ENCODE measurements at places on chromosomes 11 and 22.
A peak's percentile ranks its signal among the peaks of the same experiment; 100 is the strongest.

DNA sequence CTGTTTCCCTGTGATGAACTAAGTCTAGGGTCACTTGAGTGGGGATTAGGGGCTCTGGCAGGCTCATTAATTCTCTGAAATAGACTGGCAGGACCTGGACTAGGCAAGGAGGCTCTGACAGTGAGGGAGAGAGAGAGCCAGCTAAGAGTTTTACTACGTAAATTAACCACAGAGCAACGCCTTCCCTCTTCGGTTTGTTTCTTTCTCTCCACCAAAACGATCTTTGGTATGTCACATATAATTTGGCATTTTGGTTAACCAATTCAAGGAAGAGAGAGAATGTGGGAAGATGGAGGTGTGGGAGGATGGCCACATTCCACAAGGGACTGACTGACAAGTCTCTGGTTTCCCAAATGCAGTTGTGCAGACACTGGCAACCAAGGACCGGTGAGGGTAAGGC lies 27.9 kb downstream of the ATG16L2 start:
- DNase-seq: no peak

GRCh38 chr11:128627666-128628324 lies 40.4 kb upstream of the ETS1 start:
- DNase-seq: no peak

DNA sequence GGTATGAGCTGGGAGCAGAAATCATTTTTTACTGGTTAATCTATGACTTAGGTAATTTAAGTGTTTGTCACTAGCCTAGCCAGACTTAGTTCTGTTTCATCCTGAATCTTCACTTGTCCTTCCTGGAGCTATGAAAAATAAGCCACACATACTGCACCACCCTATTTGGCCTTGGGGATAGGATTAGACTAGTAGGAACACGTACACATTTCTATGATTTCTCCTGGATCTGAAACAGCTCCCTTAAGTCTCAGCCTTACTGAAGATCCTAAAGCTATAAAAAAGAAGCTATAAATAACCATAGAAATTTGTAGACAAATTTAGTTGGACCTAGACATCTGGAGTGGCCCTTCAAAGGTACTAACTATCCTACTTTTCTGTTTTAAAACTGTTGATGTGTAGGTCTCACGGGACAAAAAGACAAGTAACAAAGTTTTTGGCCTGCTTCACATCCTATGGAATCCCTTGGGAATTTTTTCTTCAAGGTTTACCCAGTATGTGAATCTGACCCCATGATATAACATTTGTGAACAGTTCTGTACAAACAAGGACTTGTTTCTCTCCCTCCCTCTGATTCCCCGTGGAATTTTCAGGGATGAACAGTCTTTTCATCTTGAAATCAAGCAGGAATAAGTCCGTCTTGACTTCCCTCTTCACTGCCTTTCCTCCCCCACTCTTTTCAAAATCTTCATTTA lies 275.0 kb downstream of the FAM76B start:
- DNase-seq: no peak

- DNase-seq: no peak
Measured at GRCh38 chr11:43934601-43935423, 7.6 kb upstream of the C11orf96 start.

GRCh38 chr22:19885841-19886592 lies 31.3 kb upstream of the GNB1L start:
- no peak for DNase-seq

GRCh38 chr11:79139900-79140299 lies 300.9 kb downstream of the TENM4 start:
- DNase-seq: no peak

DNA sequence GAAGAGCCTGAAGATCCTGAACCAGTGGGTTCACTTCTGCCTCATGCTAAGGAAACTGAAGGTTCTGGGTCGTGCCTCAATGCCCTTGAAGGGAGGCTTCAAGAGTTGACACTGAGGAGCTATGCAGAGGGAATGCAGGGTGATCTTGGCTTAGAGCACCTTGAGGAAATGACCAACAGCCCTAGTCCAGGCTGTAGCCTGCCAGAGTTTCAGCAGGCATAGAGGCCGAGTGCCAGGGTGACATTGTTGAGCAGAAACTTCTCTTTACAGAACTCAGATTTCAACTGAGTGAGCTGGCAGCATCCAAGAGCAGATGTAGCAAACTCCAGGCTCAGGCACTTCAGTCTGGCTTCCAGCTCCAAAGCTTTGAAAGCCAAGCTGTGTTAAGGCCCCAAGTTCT lies 23.1 kb upstream of the CAPRIN1 start:
- no peak for DNase-seq

DNA sequence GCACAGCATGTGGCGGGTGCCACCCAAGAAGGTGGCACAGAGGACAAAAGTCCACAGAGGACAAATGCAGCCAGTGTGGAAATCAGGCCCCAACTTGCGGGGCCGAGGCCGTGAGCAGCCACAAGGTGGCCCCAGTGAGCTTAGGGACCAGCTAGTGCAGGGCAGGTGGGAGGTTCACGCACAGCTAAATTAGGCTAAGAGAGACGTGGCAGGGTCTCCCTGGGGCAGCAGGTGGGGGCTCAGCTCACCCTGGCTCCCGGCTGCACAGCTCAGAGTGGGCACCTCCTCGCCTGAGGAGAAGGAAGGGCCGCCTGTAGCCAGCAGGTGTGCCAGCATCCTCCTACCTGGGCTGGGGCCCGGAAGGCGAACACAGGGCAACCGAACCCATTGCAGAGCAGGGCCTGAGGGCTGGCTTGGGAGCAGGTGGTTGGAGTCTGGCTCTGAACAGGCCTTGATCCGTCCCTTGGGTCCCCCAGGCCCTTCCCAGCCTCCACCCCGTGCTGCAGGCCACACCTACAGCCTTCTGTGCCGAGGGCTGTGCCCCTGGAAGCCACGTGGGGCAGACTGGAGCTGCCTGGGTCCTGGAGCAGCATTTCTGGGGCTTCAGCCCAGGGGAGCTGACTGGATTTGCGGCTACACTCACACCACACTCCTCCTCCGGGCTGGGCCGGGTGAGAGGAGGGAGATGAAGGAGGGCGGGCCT lies 26.1 kb upstream of the CELSR1 start:
- DNase-seq: peak; percentile 67

- DNase-seq: no peak
Measured at GRCh38 chr22:42895087-42895486, 38.0 kb upstream of the ARFGAP3 start.

DNA sequence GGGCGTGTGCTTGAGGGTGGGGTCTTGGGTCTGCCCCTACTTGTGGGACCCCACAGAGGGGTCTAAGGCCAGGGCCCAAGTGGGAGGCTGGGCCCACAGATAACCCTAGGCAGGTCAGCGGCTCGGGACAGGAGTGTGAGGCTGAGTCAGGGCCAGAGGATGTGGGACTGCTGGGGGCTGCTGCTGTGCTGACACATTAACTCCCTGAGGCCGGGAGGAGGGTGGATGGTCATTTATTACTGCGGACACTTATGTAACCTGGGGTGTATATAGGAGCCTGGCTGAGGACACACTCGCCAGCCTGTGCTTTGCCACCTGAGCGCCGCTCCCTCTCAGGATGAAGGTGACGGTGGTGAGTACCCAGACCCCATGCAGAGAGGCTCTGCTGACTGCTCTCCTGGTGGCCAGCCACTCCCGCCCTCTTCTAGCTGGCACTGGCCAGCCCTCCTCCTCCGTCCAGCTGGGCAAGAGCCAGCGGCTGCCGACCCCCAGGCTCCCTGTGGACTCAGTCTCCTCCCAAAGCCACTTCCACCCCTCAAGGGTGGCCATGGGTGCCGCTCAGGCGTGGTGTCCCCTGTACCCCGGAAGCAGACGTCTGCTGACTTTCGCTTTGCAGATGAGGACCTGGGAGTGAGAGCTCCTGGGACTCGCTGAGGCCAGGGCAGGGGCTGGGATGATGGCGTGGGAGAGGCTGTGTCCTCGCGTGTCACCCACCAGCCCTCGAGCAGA lies at the start of gene MIOX:
Gene MIOX, plus strand, starts transcription at position 299 of the 729 bp plus-strand sequence. Its CDS starts 39 bp downstream, at position 338.
- no peak for DNase-seq

GRCh38 chr11:124612567-124613246 lies 1.5 kb downstream of the PANX3 start:
- no peak for DNase-seq

GRCh38 chr11:69694781-69695180 lies 9.0 kb downstream of the FGF19 start:
- no peak for DNase-seq

GRCh38 chr11:108873941-108874340 lies 209.1 kb downstream of the DDX10 start:
- no peak for DNase-seq

GRCh38 chr11:8267280-8267679 lies 3.6 kb upstream of the LMO1 start:
- no peak for DNase-seq

- DNase-seq: peak; percentile 22
Measured at GRCh38 chr11:85941380-85941973, 86.3 kb downstream of the CCDC83 start.

GRCh38 chr11:3795131-3796001 lies 2.0 kb downstream of the NUP98 start:
- DNase-seq: no peak

- DNase-seq: no peak
Measured at GRCh38 chr11:105937331-105937730, 84.7 kb downstream of the MSANTD4 start.

- DNase-seq: peak; percentile 40
Measured at GRCh38 chr11:14357881-14358728, 878 bp downstream of the RRAS2 start.

- DNase-seq: no peak
Measured at GRCh38 chr11:21534288-21534687, 658.6 kb upstream of the ANO5 start.

GRCh38 chr11:665062-665703 lies 28.1 kb downstream of the DRD4 start:
- no peak for DNase-seq

DNA sequence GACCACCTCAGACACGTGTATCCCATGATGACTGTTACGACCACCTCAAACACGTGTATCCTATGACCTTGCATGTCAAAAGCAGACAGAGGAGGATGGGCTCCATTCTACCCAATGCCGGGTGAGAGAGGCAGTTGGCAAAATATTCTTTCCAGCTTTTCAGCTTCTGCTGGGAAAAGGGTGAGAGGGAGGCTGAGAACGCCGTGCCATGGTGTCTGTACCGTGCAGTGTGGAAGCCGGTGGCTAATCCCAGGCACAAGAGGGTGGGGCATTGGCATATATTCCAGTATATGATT lies 1478.4 kb downstream of the TBC1D22A start:
- no peak for DNase-seq

GRCh38 chr11:61579676-61580270 lies 1.1 kb downstream of the SYT7 start:
- DNase-seq: no peak

DNA sequence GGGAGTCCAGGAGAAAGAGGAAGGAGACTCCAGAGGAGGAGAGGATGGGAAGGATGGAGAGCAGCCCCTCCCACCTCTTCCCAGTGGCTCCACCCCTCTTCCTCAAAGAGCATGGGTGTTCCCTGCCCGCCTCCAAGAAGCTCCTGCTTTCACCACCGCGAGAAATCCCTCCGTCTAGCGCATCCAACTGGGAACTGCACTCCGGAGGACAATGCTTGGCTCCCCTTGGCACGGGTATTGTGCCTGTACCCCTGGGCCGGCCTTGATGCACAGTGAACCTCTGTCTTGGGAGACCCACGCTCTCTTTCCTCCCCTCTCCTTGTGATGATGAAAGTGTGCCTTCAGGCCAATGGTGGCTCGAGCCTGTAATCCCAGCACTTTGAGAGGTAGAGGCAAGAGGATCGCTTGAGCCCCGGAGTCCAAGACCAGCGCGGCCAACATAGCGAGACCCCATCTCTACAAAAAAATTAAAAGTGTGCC lies 14.9 kb upstream of the ADA2 start:
- DNase-seq: peak; percentile 22

GRCh38 chr11:84247926-84248325 lies 961.8 kb upstream of the CCDC90B start:
- DNase-seq: no peak

- no peak for DNase-seq
Measured at GRCh38 chr11:126476266-126476924, 120.9 kb downstream of the ST3GAL4 start.

DNA sequence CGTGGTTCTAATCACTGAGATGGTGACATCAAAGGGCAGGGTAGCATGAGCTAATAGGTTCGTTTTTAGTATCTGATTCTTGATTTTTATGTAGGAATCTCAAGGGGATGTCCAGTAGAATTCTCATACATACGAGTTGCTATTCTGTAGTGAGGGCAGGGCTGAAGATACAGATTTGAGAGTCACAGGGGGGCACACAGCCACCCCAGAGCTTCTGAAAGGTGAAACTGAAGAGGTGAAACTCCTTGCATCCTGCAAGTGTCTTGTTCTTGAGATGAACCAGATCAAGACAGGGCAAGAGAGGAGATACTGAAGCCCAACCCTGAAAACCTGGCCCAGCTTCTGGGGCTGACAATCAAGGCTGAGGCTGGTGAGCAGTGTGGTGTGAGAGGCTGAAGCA lies 35.6 kb upstream of the TMEM123 start:
- DNase-seq: no peak

DNA sequence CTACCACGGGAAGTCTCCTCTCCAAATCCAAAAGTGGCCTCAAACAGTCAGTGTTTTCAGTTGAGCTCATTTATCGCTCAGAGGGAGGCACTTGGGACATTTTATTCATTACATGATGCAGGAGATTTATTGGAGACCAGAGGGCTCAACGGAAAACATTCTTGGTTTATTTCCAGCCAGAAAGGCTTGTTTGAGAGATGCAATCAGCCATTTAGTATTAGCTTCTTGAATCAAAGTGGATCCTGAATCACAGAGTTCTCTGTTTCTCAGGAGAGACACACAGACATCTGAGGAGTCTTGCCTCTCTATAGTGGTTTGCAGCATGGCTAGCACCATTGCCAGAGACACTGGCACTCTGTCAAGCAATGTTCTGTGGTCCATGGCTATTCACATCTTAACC lies 31.5 kb downstream of the CD44 start:
- DNase-seq: no peak

GRCh38 chr11:32323814-32324130 lies 111.6 kb downstream of the WT1 start:
- DNase-seq: no peak

DNA sequence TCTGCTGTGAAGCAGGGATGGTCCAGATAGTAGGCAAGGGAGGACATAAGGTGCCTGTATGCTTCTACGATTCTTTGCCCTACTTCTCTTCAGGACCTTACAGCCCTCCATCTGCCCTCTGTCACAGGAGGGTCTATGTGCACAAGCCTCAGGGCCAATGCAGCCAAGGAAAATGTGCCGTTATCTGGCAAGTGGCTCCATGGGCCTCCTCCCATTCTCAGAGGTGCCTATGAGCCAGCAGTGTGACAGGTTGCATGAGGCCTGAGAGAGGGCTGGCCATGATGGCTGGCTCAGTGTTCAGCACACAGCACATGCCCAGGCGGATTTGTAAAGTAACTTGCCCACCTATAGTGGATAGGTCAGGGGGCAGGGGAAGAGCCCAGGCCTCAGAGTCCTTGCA lies 51.3 kb upstream of the SUSD2 start:
- no peak for DNase-seq

GRCh38 chr11:1511937-1512496 lies 25.4 kb upstream of the MOB2 start:
- no peak for DNase-seq

GRCh38 chr11:37533087-37533486 lies 935.1 kb upstream of the RAG2 start:
- no peak for DNase-seq

Data from neural crest cell (in vitro differentiated cells).